ENCODE measurements at places on chromosomes 4 and X.

GRCh38 chr4:63922146-63922545, 487.1 kb downstream of the TECRL start:
- no peak for DNase-seq

DNA sequence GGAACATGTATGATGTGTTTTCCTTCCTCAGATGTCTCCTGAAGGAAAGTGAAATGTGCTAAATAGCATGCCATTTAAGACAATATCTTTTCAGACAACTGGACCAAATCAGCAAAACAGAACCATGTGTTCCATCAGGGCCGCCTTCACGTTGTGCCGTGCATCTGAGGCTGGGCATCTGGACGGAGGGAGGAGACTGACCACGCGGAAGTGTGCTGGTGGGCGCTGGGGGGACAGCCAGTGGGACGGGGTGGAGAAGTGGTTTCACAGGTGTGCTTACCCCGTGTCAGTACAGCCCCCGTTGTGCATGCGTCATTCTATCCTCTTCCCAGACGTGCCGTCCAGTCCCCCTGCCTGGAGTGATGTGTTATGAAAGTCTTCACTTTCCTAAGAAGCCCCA, 342.1 kb upstream of the FAT1 start:
- DNase-seq: no peak

- DNase-seq: peak; percentile 15
Observed at GRCh38 chrX:130975947-130976346, 72.9 kb upstream of the ENOX2 start.

- DNase-seq: no peak
Observed at GRCh38 chr4:38132843-38133662, 172.9 kb downstream of the PTTG2 start.

DNA sequence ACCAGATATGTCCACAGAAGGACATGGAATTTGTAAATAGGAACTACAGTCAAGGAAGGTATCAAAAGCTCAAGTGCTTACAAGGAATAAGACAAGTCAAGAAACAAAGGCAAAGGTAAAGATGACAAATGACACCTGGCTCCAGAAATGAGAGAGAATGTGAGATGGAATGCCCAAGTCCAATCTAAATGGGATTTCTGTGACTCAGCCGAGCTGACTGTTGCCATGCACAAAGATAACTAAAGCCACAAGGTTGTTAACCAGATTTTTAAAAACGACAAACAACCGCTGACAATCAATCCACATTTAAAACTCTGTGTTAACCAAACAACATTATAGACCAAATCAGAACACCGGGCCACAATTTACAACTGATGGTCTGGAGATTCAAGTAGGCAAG, 1.1 kb downstream of the NFXL1 start:
- no peak for DNase-seq

GRCh38 chrX:10414862-10415261, 205.5 kb downstream of the MID1 start:
- no peak for DNase-seq

- DNase-seq: no peak
Observed at GRCh38 chrX:153725039-153725831, 579 bp downstream of the ABCD1 start.

DNA sequence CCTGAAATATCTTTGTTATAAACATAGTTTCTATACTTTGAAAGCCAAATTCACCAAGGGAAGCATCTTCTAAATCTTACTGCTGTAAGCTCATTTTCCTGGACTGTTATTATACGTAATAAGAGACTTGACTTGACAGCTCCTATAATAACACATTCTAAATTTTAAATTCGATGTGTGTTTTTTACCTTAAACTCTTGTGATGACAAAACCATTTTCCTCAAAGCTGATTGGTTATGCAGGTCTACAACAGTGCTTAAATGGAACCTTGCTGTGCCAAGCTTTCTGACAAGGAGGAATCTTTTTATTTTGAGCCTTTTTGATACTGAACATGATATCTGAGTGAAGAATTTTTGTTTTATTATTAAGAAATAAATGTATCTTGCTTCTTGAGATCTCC, at the start of gene ENAM:
Gene ENAM, plus strand, starts transcription at position 301 of the 400 bp plus-strand sequence. CDS start 757 bp downstream, outside the sequence.
- no peak for DNase-seq

GRCh38 chr4:100988876-100989275, 358.4 kb downstream of the PPP3CA start:
- no peak for DNase-seq

GRCh38 chr4:7030856-7031255, 12.3 kb upstream of the TADA2B start:
- DNase-seq: no peak

GRCh38 chr4:184955636-184956035, 62.7 kb upstream of the HELT start:
- DNase-seq: no peak

GRCh38 chr4:89615051-89615450, 221.9 kb downstream of the SNCA start:
- DNase-seq: no peak

GRCh38 chr4:23237771-23238170, 545.0 kb downstream of the GBA3 start:
- DNase-seq: no peak

DNA sequence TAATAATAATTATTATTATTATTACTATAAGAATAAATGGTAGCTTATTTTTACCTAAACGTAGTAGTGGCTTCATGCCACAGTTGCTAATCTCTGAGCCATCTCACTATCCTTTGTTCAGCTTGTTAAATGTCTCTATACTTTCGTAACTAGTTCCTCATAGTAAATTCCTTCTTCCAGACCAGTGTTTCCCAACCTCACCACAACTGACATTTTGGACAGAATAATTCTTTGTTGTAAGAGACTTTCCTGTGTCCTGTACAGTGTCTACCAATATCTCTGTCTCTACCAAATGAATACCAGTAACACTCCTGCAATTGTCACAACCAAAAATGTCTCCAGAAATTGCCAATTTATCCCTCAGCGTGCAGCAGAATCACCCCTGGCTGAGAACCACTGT, 1040.9 kb downstream of the DMD start:
- no peak for DNase-seq

DNA sequence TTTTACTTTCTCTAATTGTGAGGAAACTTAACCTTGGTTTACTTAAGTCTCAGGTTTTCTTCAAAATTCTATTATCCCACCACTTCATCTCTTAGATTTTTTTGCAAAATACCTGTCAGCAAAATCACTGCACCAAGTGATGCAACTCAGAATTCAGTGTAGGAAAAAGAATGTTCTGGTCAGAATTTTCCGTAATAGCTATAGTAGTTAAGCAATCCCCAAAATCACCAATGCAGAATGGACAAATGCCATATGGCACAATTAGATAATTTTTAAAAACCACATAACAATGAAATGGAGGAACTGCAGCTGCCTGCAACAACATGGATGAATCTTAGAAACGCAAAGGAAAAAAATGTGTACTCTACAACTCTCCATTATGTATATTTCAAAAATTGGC, 373.1 kb downstream of the NAF1 start:
- DNase-seq: no peak

GRCh38 chr4:139458543-139458942, 4.6 kb downstream of the RAB33B start:
- DNase-seq: no peak

- no peak for DNase-seq
Observed at GRCh38 chrX:145502670-145503069, 255.4 kb downstream of the SPANXN1 start.

- no peak for DNase-seq
Observed at GRCh38 chrX:153853180-153853901, 23.0 kb upstream of the PDZD4 start.

- DNase-seq: no peak
Observed at GRCh38 chr4:147678106-147678505, 5.9 kb downstream of the PRMT9 start.

DNA sequence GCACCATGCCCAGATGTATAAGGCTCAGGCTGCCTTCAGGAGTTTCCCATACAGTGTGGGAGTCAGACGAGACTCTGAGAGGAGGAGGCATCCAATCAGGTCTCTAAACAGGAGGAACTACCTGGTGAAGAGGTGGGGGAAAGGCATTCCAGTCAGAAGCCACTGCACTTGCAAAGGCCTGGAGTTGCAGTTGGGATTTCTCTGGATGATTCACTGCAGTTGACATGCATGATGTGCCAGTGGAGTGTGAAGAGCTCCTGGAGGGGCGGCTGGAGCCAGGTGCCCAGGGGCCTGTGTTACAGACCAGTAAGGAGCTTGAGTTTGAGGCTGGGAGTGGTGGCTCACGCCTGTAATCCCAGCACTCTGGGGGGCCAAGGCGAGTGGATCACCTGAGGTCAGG, 339.1 kb downstream of the ARHGAP10 start:
- DNase-seq: no peak

- DNase-seq: no peak
Observed at GRCh38 chrX:110338935-110339334, 19.7 kb upstream of the RTL9 start.

DNA sequence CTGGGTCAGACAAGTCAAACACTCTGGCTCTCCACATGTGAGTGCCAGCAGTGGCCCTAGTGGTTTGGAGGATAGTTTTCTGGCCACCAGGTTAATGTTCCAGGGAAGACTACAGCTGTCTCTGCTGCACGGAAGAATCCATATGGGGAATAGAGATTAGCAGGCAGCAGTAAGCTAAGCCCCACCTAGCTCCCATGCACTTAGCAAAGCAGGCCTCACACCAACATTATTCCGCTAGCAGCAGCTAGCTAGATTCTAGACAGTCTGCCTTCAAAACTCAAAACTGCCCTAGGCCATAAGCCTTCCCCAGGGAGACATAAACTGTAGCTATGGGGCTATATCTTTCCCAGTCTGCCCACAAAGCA, 203.4 kb downstream of the CHIC1 start:
- DNase-seq: no peak

DNA sequence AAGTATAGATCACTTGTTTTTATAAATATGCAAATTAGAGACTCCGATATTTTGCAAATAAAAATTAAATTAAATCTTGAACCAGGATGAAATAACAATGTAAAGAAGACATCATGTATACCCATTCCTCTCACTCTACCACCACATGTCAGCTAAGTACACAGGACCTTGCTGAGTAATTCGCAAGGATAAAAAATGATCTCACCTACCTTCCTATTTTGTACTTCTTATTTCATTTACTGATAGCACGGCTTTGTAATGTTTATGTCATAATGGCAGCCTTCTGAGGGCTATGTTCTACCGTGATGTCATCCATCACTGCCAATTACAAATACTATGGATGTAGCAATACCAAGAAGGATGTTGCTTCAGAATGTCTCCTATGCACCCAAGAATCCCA, 10.9 kb upstream of the SMR3B start:
- no peak for DNase-seq

- no peak for DNase-seq
Observed at GRCh38 chr4:53956454-53956853, 108.0 kb downstream of the CHIC2 start.

- DNase-seq: no peak
Observed at GRCh38 chrX:142251680-142252079, 46.6 kb upstream of the MAGEC2 start.

DNA sequence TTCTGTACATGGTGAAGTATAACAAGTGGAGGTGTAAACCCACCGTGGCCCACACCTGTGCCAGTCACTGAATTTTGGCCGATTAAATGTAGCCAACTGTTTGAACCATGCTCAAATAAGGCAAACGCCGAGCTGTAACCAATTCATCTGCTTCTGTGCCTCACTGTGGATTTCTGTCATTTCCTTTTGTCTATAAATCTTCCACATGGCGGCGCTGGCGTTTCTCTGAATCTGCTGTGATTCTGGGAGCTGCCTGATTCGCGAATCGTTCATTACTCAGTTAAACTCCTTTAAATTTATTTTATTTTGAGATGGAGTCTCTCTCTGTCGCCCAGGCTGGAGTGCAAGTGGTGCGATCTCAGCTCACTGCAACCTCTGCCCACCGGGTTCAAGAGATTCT, 19.2 kb downstream of the SUPT20HL2 start:
- peak; percentile 20 for DNase-seq

DNA sequence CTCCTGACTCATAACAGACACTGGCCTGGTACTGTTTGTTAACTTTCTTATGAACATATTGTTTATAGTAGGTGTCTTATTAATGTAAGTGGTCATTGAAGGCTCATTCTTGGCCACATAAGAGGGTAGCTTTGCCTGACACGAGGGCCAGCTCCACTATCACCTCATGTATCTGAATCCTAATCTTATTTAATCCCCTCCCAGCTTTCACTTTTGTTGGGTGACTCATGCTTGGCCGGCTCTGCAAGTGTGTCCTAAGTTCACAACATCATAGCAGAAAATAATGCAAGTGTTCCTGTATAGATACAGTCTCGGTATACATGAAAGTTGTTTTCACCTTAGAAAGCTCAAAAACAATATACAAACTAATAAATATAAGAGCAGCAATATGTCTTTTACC, 283.8 kb downstream of the IQCM start:
- no peak for DNase-seq

DNA sequence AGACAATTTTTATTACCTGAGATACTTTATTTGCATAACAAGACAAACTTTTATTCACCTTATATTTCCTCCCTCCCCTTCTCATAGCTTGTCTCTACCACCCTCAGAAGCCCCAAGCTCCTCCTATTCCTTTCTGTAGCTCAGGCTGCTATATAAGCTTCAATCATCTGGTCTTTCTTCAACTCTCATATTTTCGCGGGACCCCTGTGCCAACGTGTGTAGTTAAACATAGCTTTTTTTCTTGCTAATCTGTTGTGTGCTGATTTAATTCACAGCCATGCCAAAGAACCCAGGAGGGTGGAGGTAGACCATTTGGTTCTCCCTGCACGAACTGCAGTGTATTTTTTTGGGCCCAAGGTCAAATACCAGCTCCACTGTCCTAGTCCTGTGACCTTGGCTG, 21.1 kb upstream of the CD38 start:
- DNase-seq: no peak

GRCh38 chr4:92334716-92335350, 31.1 kb downstream of the GRID2 start:
- no peak for DNase-seq

- DNase-seq: no peak
Observed at GRCh38 chrX:79452881-79453280, 85.7 kb upstream of the ITM2A start.

DNA sequence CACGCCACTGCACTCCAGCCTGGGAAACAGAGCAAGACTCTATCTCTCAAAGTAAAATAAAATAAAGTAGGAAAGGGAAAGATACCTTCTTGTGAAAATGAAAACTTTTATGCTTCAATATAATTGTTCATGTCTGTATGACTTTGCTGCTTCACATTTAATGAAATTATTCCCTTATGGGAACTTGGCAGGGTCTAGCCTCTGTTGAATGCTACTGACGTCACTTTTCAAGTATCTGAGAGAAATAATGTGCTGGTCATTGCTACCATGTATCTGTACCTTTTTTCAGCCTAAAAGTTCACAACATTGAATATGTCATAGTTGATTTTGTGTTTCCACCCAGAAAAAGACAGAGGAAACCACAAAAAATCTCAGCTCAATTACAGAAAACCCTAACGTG, 65.2 kb downstream of the PRDM5 start:
- DNase-seq: no peak

DNA sequence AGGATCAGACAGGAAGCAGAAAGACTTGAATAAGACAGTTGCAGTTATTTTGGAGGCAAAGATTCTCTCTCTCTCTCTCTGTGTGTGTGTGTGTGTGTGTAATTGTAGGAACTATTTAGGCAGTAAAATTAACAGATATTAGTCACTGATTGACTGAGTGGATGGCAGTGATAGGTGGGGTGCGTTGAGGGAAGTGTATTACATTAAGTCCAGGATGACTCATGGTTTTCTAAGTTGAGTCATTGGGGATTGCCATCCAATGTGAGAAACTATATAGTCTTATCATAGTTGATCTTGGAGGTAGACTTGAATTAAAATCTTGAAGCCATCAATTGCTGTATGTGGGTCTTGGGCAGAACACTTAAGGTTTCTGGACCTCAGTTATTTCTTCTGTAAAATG, 75.4 kb downstream of the AR start:
- DNase-seq: no peak

- no peak for DNase-seq
Observed at GRCh38 chrX:24902806-24903205, 113.0 kb downstream of the ARX start.
